ENCODE measurements at places on chromosomes 1 and 21.

DNA sequence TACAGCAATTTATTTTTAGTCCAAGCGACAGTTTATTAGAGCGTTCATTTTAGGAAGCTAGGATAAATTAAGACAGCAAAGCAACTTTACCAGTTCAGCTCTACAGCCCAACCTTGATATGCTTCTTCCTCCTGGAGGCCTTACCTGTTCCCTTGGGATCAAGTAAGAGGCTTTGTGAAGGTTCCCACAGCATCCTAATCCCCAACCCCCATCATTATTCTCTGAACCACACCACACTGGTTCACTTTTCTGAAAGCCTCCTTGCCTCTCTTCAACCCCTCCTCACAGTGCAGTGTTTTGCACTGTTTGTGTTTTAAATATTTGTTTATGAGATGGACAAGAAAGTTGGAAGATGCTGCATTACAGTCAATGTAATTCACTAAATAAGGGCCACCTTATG is 126.3 kb upstream of the CXADR start:
- DNase-seq, result no peak

GRCh38 chr1:198333744-198334143 is 176.9 kb downstream of the NEK7 start:
- no peak for DNase-seq

GRCh38 chr1:210467440-210468043 is 138.8 kb downstream of the HHAT start:
- no peak for DNase-seq

GRCh38 chr21:32687643-32688345 is 40.0 kb downstream of the SYNJ1 start:
- DNase-seq, result no peak

GRCh38 chr1:225539575-225539974 is 111.7 kb upstream of the LBR start:
- no peak for DNase-seq

- DNase-seq, result no peak
Observed at GRCh38 chr1:116690849-116691406, 23.4 kb upstream of the IGSF3 start.

DNA sequence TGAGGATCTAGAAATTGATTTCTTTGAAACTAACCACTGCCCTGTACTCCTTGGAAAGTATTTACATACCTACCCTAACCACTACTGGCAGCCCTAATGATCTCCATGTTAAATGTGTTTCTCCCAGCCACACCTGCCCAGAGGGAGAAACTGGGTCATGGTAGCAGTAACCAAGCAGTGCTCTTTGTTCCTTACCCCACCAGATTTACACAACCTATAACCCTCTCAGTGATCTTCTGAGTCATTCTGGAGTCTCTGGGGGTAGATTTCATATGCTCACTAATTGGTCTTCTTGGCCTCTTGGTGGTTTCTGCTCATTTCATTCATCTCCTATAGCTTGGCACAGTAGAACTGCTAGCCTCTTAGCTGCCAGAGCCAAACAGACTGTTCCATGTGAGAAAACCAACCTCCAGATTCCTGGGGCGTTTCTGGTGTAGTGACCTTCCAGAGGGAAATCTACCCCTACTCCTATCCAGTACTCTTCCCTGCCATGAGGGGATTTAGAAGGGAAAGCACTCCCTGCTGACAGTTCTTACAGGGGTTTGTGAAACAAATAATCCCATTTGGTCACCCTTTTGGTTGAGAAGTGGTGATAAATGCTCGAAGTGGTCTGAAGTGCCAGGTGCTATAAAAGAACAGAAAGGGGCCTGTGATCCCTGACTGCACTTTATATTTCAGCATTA is 36.2 kb upstream of the LRIG2 start:
- DNase-seq, result no peak

- no peak for DNase-seq
Observed at GRCh38 chr1:166368030-166368429, 201.2 kb upstream of the FAM78B start.

DNA sequence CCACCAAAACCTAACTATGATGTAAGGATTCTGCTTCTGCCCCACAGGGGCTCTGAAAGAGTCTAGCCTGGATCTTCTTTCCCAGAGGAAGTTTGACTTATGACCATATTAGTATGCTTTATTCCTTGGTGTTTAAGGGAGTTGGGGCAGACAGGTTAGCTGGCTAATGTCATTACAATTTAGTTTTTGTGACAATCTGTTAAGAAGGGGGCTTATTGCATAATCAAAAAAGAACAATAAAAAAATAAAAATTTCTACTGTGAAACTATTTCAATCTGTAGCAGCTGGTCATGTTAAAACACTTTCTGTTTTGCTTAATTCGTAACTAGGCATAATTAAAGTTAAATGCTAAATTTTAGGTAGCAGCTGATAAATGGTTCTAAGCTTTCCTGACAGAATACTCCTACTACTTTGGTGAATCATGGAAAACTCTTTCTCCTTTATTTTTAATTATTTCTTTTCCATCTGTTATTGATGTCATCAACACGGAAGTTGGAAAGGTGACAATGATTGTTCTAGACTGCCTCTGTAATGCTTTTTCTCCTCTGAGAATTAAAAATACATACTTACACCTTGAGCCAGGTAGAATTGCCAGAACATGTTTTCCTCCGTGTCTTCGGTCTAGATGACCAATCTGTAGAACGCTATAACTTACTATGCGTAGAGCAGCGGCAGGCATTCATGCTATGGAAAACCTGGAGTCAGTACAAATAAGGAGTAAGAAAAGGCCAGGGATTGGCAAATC is 18.6 kb downstream of the DYRK3 start:
- no peak for DNase-seq

DNA sequence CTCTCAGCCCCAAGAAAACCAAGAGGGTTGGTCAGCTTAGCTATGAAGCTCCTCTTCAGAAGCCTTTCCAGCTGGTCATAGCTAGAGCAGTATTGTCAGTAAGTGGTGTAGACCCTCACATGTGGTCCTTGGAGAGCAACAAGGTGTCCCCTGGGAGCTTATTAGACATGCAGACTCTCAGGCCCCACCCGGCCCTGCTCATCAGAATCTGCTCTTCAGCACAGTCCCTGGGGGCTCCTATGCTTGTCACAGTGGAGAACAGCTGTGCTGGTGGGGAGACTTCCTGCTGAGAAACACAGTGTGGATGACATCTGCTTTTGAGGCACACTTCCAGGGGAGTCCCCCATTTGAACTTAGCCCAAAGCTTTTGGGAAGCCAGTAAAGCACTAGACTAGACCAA is 21.9 kb upstream of the NEK2 start:
- DNase-seq, result no peak

GRCh38 chr1:178506669-178507068 is 6.2 kb upstream of the TEX35 start:
- DNase-seq, result no peak

DNA sequence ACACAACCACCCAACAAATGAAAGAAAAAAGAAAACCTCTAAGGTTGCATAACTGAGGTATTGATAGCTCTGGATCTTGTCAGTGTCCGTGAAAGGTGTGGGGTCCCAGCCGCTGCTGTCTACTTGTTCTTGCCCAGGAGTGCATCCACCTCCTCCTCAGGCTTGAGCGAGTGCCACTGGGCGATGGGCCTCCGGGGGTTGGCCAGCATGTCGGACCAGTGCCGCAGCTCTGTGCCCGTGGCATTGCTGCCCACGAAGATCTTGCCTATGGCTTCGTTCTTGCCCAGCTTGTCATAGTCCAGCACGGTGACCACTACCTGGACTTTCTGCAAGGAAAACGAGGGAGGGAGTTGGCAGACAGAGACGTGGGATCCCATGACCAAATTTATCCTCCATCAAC is 113.6 kb downstream of the SYT2 start:
- DNase-seq, result no peak

- DNase-seq, result no peak
Observed at GRCh38 chr21:45972716-45973474, 8.7 kb upstream of the COL6A1 start.

- DNase-seq, result no peak
Observed at GRCh38 chr21:40813918-40814317, 33.0 kb downstream of the DSCAM start.

DNA sequence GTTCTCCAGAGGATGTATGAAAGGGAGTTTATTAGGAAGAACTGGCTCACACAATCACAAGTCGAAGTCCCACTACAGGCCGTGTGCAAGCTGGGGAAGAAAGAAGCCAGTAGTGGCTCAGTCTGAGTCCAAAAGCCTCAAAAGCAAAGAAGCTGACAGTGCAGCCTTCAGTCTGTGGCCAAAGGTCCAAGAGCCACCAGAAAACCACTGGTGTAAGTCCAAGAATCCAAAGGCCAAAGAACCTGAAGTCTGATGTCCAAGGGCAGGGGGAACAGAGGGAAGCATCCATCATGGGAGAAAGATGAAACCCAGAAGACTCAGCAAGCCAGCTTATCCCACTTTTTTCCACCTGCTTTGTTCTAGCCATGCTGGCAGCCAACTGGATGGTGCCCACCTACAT is 21.4 kb upstream of the CEP350 start:
- DNase-seq, result no peak

- DNase-seq, result no peak
Observed at GRCh38 chr1:231810415-231810814, 183.8 kb downstream of the DISC1 start.

GRCh38 chr21:25845729-25846256 is 111.0 kb downstream of the GABPA start:
- no peak for DNase-seq

- DNase-seq, result no peak
Observed at GRCh38 chr1:96968983-96969382, 247.4 kb downstream of the PTBP2 start.

DNA sequence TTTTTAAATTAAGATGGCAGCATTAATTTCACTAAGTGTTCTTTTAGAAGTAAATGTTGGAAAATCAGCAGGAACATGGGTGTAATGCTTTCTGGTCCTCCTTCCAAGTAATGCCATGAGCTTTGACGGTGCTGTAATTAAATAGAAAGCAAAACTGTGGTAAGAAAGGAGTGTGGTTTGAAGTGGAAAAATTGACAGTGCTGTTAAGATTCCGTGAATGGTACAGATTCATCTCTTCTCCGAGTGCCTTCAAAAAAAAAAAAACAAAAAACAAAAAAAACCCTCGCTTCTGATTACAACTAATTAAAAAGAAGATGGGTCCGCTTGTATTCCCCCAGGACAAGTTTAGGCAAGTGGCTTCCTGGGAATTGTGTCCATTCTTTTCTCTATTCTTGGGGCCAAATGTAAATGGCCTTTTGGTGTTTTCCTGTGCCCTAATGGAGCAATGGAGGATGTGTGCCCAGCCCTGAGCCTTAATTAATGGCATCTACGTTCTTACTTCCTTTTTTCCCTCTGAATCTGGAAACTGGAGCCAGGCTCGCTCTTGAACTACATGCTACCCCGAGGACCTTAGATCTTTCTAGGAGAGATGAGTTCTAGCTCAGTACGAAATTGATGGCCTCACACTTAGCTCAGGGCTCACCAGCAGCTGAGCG is 5.1 kb downstream of the LMO4 start:
- DNase-seq, result no peak

- no peak for DNase-seq
Observed at GRCh38 chr1:19441048-19441780, 44.1 kb downstream of the CAPZB start.

All from activated CD4-positive, alpha-beta memory T cell treated with anti-CD3 and anti-CD28 coated beads for 36 hours (primary cell).